Natural killer cell (primary cell): ENCODE measurements at places on chromosomes 7 and 10. TPM values are rescaled to one million over a fixed set of nuclear protein-coding genes. Genes with fewer than 3 reads are reported as not detected.

UTF1 gene
- total RNA-seq = not detected

TSPAN12 gene
- not detected for total RNA-seq

TRIM74 gene
- total RNA-seq = 5.3 TPM

FOXI2 gene
- total RNA-seq = not detected

HABP2 gene
- not detected for total RNA-seq

- H3K4me1 ChIP-seq = no peaks in the 10 kb centered on the region
- no peak overlapping the region for H3K4me3 ChIP-seq
- no peak for DNase-seq
- no peaks in the 10 kb centered on the region for H3K36me3 ChIP-seq
Measured at GRCh38 chr10:18279173-18279572, 138.9 kb downstream of the CACNB2 start.

GRCh38 chr7:36011588-36011965 is 141.5 kb upstream of the EEPD1 start:
- no peaks in the 10 kb centered on the region for H3K36me3 ChIP-seq
- H3K27ac ChIP-seq = no peak overlapping the region
- no peaks in the 10 kb centered on the region for H3K27me3 ChIP-seq
- no peak overlapping the region for H3K4me3 ChIP-seq
- DNase-seq = no peak
